ENCODE measurements at places on chromosomes 2 and 18. TPM values are rescaled to one million over a fixed set of nuclear protein-coding genes. Genes with fewer than 3 reads are reported as not detected.

Gene DYSF
- polyA plus RNA-seq: 0.67 TPM

Gene ANKRD30B
- 0.07 TPM for polyA plus RNA-seq

- no peak for DNase-seq
Measured at GRCh38 chr18:21834299-21834660, 93.7 kb downstream of the MIB1 start.

- DNase-seq: no peak
Measured at GRCh38 chr2:49801898-49802450, 647.7 kb upstream of the FSHR start.

- DNase-seq: no peak
Measured at GRCh38 chr2:39481611-39482010, 44.5 kb upstream of the MAP4K3 start.

DNA sequence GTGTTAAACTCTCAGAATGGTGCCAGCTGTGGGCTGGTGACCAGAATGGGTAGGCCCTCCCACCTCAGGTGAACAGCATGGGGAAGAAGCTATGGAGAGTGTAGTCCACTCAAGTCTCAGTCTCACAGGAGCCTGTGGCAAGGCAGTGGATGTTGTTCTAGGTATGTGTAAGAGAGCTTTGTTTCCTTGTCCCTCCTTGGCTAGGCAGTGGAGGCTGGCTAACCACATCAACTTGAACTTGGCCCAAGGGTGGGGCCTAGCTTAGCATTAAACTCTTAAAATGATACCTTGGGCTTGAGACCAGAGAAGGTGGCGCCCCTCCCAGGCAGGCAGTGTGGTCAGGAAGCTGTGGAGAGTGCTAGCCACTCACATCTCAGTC is 53.2 kb upstream of the SLC4A10 start:
- no peak for DNase-seq

Gene SERPINB12
- polyA plus RNA-seq: not detected

GRCh38 chr2:1714291-1715064 is 29.8 kb downstream of the PXDN start:
- DNase-seq: no peak

GRCh38 chr2:187364696-187365095 is 83.4 kb downstream of the CALCRL start:
- no peak for DNase-seq

Gene TFCP2L1
- polyA plus RNA-seq: 0.66 TPM

Gene VWC2L
- 0.03 TPM for polyA plus RNA-seq

DNA sequence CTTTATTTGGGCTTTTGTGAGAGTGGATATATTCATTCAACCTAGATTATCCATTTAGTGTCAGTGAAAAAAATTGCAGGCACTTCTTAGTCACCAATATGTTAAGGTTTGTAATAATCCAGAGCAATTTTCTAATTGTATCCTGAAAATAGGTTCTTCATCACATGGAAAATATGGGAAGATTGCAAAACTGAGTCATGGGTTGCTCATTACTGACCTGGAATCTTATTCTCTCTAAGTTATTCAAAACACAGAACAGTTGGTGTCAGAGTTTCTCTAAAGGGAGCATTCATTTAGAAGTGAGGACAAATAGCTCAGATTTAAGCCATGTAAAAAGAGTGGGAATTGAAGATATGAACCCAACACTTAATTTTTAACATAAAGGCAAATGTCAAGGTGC is 181.3 kb downstream of the IKZF2 start:
- no peak for DNase-seq

DNA sequence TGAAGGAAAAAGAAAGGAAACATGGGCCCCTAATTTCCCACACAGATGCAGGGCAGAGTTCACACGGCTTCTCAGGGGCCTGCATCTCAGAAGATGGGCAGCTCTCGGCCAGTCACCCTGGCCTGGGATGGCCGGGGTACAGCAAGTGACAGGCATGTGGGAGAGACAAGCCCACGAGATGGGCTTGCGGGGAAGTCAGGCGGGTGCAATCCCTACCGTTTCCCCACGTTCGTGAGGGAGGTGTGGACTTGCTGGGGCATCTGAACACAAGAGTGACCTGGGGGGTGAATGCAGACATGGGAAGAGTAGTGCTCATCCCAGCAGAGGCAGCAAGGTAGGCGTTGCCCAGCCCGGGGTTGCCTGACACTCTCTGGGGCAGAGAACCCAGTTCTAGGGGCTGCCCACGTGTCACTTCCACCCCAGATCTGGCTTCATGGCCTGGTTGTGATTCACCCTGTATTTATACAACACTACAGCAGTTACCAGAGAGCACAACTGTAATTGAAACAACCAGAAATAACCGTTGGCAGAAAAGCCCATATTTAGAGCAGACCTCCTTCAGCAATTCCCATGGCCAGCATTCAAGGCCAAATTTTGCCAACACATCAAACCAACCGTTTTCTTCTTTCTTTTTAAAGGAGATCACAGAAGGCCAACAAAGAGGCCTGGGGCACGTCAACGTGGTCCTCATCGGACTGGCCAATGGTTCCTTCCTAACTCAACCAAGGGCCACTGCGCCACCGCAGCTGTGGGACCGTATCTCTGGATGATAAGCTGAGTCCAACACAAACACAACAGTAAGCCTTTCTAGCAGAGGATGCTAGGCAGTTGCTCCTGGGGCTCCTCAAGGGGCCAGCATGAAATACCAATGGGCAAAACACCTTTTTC is 58.4 kb downstream of the PARD6G start:
- no peak for DNase-seq

Gene REG3G
- 0.89 TPM for polyA plus RNA-seq

- DNase-seq: no peak
Measured at GRCh38 chr2:10370390-10370789, 67.7 kb downstream of the HPCAL1 start.

DNA sequence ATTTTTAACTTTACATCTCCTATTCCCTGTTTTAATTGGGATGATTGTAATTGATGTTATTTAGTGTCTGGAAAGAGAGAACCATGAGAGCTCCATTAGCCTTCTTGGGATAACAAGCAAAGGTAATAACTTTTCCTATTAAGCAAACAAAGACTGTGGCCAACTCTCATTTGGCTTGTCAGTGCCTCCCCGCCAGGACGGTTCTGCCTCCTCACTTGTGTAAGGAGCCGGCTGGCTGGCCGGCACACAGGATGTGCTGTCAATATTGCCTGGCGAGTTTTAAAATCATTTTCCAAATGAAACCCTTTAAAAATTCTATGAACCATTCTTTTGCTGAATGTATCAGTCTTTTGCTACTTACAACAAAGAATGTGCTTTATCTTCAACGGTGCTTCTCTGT is 898.3 kb downstream of the CPS1 start:
- DNase-seq: no peak

DNA sequence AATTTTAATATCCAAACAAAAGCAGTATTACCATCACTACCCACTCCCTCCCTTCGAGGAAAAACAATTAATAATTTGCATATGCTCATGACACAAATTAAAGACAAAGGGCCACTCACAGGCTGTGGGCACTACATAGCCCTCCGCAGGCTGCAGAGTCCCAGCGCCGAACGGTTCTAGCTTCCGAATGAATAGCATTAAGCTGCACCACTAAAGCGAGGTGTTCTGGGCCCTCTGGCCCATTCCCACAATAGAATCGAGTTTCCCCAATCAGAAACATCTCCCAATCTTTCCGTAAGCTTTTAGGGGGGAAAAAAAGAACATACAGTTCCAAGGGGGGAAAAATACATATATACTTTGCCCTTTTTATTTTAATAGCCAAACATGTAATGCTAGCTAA is 14.5 kb upstream of the SIX3 start:
- no peak for DNase-seq

GRCh38 chr2:57429831-57430230 is 616.8 kb upstream of the VRK2 start:
- DNase-seq: no peak

GRCh38 chr2:212348501-212348900 is 190.1 kb downstream of the ERBB4 start:
- DNase-seq: no peak

Gene CNDP1
- polyA plus RNA-seq: 0.13 TPM
